ENCODE measurements at places on chromosomes 2 and 18.
A peak's percentile ranks its signal among the peaks of the same experiment; 100 is the strongest.

- no peak for DNase-seq
Observed at GRCh38 chr18:44013871-44014270, 666.8 kb upstream of the SETBP1 start.

DNA sequence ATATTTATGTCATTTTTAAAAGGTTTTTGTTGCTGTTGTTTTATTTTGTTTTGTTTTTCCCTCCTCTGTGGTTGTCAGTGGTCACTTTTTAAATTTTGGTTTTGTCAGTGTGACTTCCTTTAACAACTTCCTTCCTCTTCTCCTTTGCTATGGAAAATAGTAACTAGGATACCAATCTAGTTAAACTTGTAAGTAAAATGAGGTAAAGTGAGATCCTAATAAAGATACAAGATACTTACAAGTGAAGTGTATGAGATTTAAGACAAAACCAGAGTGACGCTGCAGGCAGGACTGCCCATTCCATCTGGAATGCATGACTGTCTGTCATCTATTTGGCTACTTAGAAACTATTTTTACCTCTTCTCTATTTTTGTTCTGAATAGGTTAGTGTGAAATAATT is 30.6 kb upstream of the CREB1 start:
- no peak for DNase-seq

GRCh38 chr2:117603060-117603459 is 211.4 kb upstream of the DDX18 start:
- no peak for DNase-seq

DNA sequence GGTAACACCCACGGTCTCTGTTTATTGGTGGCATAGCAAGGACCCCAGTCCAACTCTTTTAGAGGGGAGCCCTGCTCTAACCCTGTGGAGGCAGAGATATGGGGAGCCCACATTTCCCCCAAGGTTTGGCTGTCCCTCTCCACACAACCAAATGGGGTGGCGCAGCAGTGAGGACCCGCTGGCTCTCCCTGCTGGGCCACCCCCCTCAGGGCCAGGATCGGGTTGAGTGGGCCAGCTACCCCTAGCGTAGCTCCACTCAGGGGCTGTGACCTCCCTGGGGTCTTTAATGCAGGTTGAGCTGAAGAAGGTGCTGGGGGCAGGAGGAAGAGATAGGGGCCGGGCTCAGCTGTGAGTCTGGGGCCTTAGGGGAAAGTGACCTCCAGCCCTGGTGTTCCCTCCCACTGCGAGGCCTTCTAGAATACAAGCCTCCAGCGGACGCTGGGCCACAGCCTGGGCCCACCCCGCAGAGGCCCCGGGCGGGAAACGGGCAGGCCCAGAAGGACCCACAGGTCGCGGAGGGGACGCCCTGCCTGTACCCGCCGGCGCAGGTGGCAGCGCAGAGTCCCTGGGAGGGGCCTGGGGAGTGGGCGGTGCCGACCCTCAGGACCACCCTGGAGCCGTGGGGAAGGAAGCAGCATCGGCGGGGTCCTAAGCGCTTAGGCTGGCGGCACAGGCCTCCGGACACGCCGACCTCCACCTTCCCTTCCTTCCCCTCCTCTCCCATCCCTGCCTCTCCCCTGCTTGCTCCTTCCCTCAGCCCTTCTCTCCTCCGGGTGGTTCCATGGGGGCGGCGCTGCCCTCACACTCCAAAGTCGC is 9.6 kb downstream of the CROCC2 start:
- DNase-seq: no peak

DNA sequence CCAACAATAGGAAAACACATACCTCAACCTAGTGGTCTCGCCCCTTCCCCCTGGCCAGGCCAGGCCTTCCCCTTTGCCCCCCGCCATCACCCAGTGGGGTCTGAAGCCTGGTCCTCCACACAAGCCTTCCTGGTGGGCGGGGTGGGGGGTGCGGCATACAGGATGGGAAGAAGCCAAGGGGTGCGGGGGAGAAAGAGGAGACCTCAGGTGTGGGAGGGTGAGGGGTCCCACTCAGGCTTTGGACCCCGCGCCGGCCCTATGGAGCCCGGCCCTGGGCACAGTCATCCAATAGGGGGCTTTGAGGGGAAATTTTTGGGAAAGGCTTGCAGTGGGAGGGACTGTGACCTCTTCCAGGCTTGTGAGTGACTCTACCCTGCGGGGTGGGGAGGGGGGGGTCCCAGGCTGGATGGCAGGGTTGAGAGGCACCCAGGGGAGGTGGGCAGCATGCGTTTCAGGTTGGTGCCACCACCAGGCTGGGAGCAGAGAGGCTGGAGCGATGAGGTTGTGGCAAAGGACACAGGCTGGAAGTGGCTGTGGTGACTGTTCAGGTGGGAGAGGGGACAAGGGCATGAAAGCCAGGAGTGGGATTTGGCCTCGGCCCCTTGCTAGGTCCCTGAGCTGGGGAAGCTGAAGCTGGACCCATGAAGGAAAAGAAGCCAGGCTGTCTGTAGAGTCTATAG is 1.3 kb downstream of the SLC66A3 start:
- no peak for DNase-seq

DNA sequence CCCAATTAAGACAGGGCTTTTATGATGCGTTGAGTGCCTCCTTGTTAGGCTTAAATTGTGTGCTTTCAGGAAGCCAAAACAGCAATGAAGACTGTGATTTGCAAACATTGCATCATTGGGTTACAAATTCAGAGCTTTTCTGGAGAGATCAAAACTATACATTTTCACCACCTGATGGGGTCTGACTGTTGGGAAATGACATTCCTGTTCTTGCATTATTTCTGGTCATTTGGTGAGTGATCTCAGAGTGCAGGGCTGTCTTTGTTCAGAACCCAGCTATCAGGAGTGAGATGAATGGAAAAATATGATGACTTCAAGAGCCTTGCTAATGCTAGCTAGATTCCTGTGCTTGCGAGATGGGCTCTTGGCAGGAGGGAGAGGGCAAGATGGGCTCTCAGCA is 39.1 kb downstream of the SH3RF3 start:
- no peak for DNase-seq

GRCh38 chr2:4942441-4942840 is 749.7 kb upstream of the SOX11 start:
- no peak for DNase-seq

GRCh38 chr2:45404807-45405297 is 206.2 kb downstream of the SRBD1 start:
- no peak for DNase-seq

GRCh38 chr2:102294802-102295489 is 16.4 kb upstream of the IL1RL1 start:
- DNase-seq: no peak

GRCh38 chr2:46967990-46968647 is 52.5 kb upstream of the MCFD2 start:
- peak; percentile 45 for DNase-seq

GRCh38 chr18:62412231-62412979 is 87.3 kb downstream of the TNFRSF11A start:
- DNase-seq: no peak

- no peak for DNase-seq
Observed at GRCh38 chr2:162202203-162202602, 41.0 kb downstream of the FAP start.

DNA sequence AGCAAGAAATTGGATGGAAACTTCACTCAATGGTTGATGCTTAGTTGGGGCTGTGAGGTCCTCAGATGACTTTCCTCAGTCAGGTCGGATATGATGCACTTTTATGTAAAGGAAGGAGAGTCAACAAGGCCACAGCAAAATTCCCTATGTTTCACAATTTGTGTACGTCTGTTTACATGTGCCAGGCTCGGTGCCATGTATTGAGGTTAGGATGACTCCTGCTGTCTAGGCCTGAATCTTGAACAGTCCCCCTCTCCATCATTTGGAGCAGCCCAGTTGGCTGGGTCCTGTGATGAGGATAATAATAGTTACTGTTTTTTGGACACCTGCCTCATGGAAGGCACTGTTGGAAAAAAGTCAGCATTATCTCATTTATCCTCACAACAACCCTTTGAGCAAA is 43.1 kb downstream of the VSNL1 start:
- no peak for DNase-seq

DNA sequence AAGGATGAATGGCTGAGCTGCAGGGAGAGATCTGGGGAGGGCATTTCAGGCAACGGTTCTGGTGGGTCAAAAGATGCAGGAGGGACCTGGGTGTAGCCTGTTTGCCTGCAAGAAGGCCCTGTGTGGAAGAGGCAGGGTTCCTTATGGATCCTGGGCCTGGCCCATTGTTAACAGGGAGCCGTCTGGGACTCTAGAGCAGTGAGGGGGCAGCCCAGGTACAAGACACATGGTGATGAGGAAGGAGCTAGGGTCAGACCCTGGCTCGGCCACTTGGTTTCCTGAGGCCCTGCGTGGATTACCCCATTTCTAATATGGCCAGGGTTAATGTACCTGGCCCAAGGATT is 124.9 kb downstream of the GLI2 start:
- no peak for DNase-seq

DNA sequence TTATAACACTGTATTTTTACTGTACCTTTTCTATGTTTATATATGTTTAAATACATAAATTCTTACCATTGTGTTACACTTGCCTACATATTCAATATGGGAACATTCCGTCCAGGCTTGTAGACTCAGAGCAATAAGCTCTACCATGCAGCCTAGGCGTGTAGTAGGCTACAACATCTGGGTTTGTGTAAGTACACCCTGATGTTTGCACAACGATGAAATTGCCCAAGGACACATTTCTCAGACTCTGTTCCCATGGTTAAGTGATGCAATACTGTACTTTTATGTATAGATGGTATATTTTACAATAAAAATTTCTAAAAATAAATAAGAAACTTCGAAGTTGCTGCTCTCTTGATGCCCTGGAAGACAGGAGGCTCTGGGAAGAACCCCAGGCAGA is 38.4 kb downstream of the YPEL5 start:
- no peak for DNase-seq

DNA sequence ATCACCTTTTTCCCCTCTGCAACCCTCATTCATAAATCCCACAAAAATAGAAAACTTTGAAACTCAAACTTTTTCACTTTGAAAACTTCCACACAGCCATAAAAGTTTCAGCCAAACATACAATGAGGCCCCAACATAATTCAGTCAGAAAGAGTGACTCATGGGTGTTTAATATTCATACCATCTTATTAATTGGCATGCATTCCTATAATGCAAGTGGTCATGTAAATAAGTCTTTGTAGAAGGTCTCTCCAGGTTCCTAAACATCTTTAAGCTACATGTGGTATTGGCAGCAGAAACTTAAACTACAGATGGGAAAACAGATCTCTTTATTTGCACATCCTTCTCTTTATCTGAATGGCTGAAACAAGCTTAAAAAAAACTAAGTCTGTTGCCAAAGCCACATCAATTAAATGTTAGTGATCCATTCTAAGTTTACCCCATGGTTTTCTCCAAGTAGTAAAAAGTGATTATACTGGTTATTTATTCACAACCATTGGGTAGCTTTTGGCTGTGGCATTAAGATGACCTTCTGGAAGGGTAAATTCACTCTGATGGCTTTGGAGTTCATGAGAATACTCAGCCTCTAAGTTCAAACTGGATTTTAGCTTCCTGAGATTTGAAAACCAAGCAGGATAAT is 70.2 kb upstream of the LYPD1 start:
- DNase-seq: no peak

DNA sequence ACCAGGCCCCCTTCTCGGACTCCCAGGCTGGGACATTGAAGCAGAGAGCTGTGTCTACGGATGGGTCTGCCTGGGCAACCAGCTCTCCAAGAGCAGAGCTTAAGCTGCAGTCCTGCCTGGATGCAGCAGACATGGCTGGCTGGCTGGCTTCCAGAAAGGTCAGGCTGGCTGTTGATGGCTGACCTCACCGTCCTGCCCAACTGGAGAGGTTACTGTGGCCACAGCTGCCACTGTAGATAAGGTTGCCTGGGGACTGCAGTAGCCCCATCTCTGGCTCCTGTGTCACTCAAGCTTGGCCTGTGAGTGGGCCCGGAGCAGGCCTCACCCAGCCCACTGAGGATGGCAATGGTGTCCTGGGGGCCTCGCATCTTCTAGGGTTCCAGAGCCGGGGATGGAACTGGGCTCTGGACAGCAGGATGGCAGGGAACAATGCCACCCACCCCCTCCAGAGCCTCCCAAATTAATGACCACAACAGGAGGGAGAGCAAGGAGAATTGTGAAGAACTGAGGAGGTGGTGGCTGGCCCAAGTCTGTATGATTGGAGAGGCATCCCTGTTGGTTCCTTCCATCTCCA is 37.0 kb upstream of the FOSL2 start:
- no peak for DNase-seq

GRCh38 chr2:30664761-30665358 is 142.4 kb downstream of the CAPN13 start:
- no peak for DNase-seq

- DNase-seq: peak; percentile 95
Observed at GRCh38 chr2:10122500-10123280, at the start of gene RRM2. Gene RRM2 (plus strand): TSS chr2:10122739. CDS start chr2:10122799, 60 bp downstream.

DNA sequence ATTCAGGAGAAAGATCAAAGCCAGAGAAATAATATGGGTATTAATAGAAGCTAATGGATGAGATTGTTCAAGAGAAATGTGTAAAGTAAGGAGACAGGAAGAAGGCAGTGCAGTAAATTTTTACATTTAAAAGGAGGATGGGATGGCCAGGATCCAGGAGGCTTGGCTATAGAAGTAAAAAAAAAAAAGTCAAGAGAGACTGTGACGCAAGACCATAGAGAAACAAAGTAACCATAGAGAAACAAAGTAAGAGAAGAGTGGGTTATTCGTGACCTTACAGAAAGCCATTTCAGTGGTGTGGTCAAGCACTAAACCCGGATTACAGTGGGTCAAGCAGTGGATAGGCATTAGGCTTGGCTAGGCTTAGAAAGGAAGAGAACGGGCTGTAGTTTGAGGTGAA is 10.5 kb upstream of the FAM171B start:
- no peak for DNase-seq

GRCh38 chr18:58163004-58163590 is 119.1 kb downstream of the NEDD4L start:
- DNase-seq: no peak

DNA sequence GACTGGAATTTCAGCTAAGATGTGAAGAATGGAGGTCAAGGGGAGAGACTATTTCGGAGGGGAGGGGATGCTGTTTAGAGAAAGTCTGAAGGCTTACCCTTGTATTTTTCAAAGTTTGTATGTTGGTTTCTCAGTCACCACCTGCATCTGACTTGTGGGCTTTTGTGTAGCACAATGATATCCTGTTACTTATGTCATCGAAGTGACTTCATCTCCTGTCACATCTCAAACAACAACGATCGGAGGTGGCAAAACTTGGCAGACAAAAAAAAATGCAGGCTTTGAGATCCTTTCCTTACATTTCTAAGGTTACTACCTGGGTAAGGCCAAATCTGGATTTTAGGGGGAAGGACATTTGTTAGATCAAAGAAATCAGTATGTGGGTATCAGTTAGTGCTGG is 11.7 kb upstream of the CXCR4 start:
- no peak for DNase-seq

Measured in iPS-NIHi11 (cell line).